IMR-90 (cell line): ENCODE measurements at places on chromosomes 1 and 21. TPM values are rescaled to one million over a fixed set of nuclear protein-coding genes. Genes with fewer than 3 reads are reported as not detected.

- DNase-seq, result peak; percentile 36
Measured at GRCh38 chr1:226108935-226109828, 46.7 kb downstream of the H3-3A start.

DNA sequence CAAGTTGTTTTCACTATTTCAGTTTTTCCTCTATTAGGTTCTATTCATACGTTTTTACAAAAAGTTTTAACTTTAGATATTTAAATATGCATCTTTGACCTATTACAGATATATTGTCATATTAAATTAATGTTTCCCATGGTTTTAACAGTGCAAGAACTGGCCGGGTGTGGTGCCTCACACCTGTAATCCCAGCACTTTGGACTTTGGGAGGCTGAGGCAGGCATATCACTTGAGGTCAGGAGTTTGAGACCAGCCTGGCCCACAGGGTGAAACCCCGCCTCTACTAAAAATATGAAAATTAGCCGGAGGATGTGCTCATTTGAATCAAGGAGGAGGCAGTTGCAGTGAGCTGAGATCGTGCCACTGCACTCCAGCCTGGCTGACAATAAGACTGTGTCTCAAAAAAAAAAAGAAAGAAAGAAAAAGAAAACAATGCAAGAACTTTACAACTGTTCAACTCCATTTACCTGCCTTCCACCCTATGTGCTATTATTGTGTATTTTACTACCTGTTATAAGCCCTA lies 19.8 kb upstream of the TINAGL1 start:
- no peak for DNase-seq

Gene ZBED6
- total RNA-seq, result 16.1 and 26.2 TPM in 2 replicates

- DNase-seq, result no peak
Measured at GRCh38 chr1:39214021-39214713, 9.7 kb downstream of the MACF1 start.

DNA sequence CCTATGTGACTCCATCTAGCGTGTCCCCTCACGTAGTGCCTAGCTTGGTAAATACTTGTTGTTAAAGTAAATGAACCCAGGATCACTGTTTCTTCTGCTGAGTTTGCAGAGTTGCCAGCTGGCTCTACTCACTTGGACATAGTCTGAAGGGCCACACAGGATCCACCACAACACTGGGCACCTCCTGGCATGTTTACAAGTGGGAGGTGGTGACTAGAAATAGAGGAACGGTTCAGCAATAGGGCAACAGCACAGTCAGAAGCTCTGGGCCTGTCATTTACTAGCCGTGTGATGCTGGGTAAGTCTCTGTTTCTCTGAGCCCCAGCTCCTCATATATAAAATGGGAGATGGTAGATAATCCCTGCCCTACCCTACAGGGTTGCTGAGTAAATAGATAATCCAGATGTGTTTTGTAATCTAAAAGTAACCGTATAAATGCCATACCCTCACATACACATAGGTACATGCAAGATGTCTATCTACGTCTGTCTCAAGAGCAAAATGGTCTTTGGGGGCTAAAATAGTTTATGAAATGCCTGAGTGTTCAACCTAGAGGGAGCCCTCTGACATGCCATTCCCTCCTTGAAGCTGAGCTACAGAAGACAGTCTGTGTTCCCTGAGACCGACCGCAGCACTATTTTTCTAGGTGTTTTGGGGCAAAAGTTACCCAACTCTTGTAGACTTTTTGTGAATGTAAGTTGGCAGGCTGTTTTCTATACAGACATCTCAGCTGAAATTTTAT lies 20.5 kb downstream of the RNF220 start:
- no peak for DNase-seq

GRCh38 chr1:58515794-58516401 lies 30.6 kb downstream of the OMA1 start:
- DNase-seq, result peak; percentile 85

- no peak for DNase-seq
Measured at GRCh38 chr1:1169429-1170214, 4.1 kb upstream of the TTLL10 start.

DNA sequence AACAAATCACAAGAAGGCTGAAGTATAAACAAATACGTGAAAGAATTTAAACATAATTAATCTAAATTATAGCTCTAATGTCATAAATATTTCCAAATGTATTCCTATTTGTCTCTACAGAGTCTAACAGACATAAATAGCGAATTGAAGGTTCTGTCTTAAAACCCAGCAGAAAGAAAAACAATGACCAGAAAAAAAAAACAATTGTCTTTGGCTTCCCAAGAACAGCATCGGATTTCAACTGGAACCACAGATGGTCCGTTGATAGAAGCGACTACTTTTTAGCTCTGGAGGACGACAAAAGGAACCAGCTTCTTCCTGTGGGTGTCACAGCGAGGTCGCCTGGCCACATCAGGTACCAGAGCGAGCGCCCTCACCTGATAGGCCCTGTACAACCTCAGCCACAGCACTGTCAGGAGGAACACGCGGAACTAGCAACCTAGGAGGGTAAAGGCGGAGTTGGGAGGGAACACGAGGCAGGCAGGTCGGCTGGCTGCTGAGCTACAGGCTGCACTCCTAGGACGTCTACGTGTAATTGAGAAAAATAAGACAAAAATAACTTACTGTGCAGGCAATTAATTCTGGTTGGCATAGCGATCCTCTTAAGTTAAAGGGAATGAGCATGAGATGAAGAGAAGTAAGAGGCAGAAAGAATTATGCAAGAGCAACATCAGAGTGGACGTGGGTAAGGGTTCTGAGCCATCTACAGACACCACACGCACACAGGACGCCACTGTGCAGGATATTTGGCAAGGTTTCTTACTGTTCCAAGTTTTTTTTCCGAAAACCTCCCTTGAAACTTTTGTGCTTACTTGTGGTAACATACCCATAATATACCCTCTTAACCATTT lies 16.7 kb upstream of the PRDM15 start:
- DNase-seq, result peak; percentile 18

Gene RNF115
- total RNA-seq, result 22.5 and 22.9 TPM in 2 replicates

Gene OLIG2
- total RNA-seq, result not detected in 2 replicates

GRCh38 chr1:63277195-63278192 lies 44.9 kb upstream of the FOXD3 start:
- DNase-seq, result no peak

DNA sequence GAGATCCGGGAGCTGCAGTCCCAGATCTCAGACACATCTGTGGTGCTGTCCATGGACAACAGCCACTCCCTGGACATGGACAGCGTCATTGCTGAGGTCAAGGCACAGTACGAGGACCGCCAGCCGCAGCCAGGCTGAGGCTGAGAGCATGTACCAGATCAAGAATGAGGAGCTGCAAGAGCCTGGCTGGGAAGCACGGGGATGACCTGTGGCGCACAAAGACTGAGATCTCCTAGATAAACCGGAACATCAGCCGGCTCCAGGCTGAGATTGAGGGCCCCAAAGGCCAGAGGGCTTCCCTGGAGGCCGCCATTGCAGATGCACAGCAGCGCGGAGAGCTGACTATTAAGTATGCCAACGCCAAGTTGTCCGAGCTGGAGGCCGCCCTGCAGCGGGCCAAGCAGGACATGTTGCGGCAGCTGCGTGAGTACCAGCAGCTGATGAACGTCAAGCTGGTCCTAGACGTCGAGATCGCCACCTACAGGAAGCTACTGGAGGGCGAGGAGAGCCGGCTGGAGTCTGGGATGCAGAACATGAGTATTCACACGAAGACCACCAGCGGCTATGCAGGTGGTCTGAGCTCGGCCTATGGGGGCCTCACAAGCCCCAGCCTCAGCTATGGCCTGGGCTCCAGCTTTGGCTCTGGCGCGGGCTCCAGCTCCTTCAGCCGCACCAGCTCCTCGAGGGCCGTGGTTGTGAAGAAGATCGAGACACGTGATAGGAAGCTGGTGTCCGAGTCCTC lies 25.5 kb downstream of the ETV3L start:
- peak; percentile 68 for DNase-seq

Gene KRTAP21-1
- not detected in 2 replicates for total RNA-seq

- no peak for DNase-seq
Measured at GRCh38 chr1:218514689-218515088, 169.6 kb downstream of the TGFB2 start.

DNA sequence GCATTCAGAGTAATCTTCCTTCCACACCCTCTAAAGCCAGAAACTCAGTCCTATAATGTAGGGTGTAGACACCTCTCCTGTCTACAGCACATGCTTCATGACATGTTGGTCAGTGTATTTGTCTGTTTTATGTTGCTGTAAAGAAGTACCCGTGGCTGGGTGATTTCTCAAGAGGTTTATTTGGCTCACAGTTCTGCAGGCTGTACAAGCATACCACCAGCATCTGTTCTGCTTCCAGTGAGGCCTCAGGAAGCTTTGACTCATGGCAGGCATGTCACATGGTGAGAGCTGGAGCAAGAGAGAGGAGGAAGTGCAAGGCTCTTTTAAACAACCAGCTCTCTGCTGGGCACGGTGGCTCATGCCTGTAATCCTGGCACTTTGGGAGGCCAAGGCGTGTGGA lies 12.1 kb downstream of the PLOD1 start:
- no peak for DNase-seq

DNA sequence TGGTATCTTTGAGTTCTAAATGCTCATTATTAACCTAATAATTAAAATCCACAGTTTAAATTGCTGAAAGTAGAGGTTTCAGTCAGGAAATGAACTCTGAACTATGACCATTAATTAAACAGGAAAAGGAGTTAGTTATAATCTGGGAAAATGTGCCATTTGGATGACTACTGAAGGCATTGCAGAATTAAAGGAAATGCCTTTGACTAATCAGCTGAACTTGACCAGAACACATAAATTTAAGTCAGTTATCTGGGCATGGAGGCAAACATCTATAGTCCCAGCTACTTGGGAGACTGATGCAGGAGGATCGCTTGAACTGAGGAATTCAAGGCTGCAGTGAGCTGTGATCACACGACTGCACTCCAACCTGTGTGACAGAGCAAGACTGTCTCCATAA lies 31.9 kb downstream of the SLC44A5 start:
- no peak for DNase-seq

Gene LRRC7
- under 0.01 TPM in 2 replicates for total RNA-seq

GRCh38 chr21:32812035-32812434 lies 40.5 kb upstream of the PAXBP1 start:
- DNase-seq, result peak; percentile 10

DNA sequence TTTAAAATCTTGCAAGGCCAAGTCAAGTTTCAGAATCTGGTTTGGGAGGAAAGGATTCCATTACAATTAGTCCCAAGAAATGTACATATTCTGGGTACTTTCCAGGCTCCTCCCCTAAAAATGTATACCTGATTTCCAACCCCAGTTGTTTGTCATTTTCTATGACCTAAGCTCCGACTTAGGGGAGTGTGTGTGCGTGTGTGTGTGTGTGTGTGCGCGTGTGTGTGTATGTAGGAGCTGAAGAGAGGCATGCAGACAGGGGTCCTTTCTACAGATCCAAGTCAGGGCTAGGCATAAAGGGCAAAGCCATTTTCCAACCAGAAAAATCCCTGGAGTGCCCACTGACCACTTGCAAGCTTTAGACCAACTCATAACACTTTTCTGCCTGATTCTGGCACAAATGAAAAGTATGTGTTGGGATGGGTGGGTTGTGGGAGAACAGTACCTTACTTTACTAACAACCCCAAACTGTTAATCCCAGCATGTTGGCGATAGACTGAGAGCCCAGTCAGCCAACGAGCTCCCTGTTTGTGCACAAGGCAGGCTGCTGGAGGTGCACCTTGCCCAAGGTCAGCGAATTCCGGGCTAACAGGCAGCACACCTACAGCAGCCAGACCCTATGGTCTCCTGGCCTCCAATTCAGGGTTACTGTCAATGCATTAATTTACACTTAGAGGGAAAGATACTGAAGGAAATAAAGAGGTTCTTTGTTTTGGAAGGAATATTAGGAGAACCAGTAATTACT lies 1.7 kb downstream of the TRABD2B start:
- DNase-seq, result no peak

DNA sequence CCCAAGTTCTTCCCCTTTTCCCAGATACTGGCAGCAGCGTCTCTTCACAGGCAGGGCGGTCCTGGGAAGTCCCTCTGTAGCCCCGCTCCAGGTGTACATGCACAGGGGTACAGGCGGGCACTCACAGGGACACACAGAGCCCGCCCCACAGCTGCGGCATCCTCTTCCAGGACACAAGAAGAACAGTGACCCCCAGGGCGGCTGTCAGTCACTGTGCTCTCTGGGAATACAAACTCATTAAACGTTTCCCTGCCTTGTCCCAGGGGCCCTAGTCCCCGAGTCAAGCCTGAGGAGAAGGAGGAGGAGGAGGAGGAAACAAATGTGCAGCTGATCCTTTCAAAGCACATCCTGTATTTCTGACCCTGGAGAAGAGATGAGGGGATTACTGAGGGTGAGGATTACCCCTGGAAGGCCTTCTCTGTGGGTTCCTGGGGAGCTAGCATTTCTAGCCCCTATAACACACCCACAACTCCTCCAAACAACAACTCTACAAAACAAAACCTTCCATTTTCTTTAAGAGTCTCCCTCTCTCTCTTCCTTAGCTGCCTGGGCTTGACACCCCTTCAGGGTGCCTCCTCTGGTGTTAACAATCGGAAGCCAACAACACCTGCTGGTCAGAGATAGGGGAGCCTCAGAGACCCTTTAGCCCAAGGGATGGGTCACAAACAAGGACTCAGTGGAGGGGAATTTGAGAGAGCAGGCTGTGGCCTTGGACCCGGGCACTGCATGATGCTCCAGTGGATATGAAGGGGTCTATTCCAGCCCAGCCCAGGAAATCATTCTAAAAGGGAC lies 28.4 kb upstream of the DMBX1 start:
- no peak for DNase-seq

GRCh38 chr1:58710190-58711085 lies 10.6 kb upstream of the MYSM1 start:
- DNase-seq, result peak; percentile 11

- DNase-seq, result peak; percentile 42
Measured at GRCh38 chr1:1788646-1789431, 10.6 kb upstream of the NADK start.

- DNase-seq, result no peak
Measured at GRCh38 chr1:19151537-19151936, 58.5 kb downstream of the UBR4 start.

Gene TMEM200B
- total RNA-seq, result 4.2 and 4.8 TPM in 2 replicates

DNA sequence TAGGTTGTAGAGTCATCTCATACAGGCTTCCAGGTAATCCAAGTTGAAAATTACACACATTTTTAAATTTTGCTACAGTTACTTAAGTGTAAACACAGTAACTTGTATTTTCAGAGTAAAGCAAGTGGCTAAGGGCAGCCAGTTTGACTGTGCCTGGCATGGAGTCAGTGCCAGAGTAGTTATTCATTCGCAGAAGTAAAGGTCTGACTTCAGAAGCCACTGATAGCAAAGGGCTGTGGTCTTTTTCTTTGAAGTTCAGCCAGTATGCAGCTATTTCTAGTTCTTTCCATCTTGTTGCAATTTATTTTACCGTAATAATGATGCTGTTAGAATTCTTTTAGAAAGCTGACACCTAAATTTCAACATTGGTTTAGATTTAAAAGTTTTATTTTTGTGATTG lies 9.4 kb downstream of the TMEM50A start:
- DNase-seq, result no peak

GRCh38 chr21:15840406-15840805 lies 110.6 kb downstream of the USP25 start:
- no peak for DNase-seq
